ENCODE measurements at places on chromosomes 12 and 14. TPM values are rescaled to one million over a fixed set of nuclear protein-coding genes. Genes with fewer than 3 reads are reported as not detected.

ASB2 gene
- not detected for total RNA-seq

NFE2 gene
- 0.65 TPM for total RNA-seq

ANKRD33 gene
- not detected for total RNA-seq

LRP1 gene
- 578 TPM for total RNA-seq

TAS2R19 gene
- total RNA-seq: 11.1 TPM

CELA1 gene
- total RNA-seq: not detected

TEAD4 gene
- total RNA-seq: 12.3 TPM

MANSC4 gene
- not detected for total RNA-seq

MSRB3 gene
- total RNA-seq: 67.8 TPM

SLC8B1 gene
- 22.4 TPM for total RNA-seq

TESPA1 gene
- total RNA-seq: not detected

NTF3 gene
- 3.5 TPM for total RNA-seq

PTPRB gene
- 0.32 TPM for total RNA-seq

POTEG gene
- not detected for total RNA-seq

PLCZ1 gene
- total RNA-seq: not detected

IL23A gene
- total RNA-seq: not detected

TMEM132D gene
- under 0.01 TPM for total RNA-seq

ARMH4 gene
- 9.1 TPM for total RNA-seq

SMCO3 gene
- total RNA-seq: 0.11 TPM

KLRC1 gene
- total RNA-seq: not detected
